ENCODE measurements at places on chromosomes 13 and 19.

DNA sequence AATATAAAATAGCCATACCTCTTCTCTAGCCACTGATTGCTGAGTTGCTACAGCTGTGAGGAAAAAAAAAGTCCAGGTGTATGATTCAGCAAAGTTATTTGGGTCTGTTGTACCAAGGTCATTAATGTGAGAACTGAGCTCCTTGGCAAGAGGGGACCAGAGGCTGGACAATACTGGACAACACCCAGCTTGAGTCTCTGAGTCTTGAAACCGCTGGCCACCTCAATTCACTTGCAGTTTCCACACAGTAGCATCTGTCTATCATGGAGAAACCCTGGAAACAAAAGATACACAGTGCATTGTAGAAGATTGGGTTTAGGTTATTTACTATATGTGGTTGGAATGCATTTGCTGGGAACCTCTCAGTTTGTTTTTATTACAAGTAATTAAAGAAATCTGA, 60.4 kb downstream of the WDFY2 start:
- no peak for DNase-seq

DNA sequence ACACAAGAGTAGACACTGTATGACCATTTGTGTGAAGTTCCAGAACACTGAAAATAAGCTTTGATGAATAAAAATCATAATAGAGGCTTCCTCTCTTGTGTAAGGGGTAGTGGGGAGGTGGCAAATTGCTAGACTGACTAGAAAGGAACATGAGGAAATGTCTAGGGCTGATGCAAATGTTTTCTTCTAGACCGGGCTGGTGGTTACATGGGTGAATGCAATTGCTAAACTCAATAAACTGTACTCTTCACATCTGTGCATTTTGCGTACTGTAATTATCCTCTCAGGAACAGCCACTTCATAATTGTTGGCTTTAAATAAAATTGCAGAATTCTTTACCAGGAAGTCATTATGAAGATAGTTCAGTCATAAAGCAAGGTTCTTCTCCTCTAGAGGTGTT, 5.2 kb upstream of the KBTBD7 start:
- no peak for DNase-seq

DNA sequence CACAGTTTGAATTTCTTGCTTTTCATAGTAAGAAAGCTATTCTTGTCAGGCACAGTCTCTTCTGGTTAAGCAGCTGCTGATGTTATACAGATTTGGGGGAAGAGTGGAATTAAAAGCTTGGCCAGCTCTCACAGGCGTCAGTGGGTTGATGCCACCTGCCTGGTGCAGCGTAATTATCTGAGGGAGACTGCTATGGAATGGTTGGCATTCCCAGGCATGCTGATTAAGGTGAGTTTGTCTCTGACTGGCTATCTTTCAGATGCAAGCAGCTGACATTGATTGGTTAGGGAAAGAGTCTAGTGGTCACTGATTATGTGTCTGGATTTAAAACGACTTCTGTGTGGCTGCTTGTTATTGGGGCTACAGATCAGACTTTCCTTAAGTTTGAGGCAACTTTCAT, 948.4 kb downstream of the UQCRFS1 start:
- DNase-seq: no peak

DNA sequence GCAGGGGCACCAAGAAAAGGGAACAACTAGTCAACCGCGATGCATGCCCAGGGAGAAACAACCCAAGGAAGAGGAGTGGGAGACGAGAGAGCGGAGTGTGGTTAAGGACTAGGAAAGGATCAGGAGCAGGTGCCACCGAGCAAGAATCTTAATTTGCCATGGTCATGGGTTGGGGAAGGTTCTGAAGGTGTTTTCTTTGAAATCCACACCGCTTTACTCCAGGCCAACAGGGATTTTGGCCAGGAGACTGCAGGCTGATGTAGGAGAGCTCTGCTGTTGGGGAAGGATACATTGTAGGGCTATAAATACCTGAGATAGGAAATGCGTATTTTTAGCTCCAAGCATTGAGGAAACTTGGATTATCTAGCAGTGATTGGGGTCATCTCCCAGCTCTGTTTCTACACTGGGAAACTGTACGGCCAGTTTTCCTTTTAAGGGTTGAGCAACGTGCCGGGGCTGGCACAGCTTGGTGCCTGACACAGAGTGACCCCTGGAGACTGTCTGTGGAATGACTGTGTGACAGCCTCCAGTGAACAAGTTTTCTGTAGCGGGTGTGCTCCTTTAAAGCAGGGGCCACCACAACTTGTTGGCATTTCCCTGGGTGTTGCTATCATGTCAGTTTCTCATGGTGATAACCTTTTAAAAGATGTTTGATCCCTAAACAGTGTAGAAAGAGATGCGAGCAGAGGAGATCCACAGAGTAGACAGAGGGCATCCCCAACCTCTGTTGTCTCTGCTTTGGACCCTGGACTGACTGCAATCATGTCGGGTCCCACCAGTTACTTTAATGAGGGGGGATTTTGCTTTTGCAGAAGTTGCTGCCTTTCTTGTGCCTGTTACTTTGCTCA, 34.3 kb downstream of the ZNF536 start:
- no peak for DNase-seq

DNA sequence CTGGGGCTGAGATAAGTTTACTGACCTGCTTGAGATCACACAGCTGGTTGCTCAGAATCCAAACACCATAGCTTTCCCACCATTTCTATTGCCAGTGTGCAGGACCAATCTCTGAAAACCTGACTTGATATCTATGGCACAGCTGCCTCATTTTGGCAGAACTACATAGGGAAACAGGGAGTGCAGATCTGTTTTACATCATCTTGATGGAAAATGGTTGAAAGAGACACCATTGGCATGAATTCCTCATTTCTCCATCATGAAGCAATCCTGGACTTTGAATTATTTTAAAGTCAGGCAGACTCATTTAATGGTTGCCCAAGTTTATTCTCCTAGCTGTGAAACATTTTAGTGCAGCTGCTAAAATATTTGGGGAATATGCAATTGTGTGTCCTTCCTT, 1628.2 kb upstream of the SLC10A2 start:
- no peak for DNase-seq

DNA sequence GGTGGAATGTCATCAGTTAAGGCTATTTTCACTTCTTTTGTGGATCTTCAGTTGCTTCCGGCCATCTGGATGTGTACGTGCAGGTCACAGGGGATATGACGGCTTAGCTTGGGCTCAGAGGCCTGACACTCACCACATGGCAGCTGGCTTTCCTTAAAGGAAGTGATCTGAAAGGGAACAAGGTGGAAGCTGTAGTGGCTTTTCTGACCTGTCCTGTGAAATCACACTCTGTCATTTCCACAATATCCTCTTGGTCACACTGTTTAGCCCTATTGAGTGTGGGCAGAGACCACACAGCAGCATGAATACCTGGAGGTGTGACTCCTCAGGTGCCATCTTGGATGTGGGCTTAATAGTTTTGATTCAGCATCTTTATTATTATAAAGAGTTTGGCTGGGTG, 4.5 kb upstream of the BAX start:
- no peak for DNase-seq

- DNase-seq: no peak
These were observed 767.7 kb downstream of the PCDH17 start for GRCh38 chr13:58399263-58399662.

- no peak for DNase-seq
These were observed 493 bp downstream of the YIPF2 start for GRCh38 chr19:10927730-10928562.

- DNase-seq: no peak
These were observed 1346.0 kb upstream of the SPRY2 start for GRCh38 chr13:81686877-81687276.

DNA sequence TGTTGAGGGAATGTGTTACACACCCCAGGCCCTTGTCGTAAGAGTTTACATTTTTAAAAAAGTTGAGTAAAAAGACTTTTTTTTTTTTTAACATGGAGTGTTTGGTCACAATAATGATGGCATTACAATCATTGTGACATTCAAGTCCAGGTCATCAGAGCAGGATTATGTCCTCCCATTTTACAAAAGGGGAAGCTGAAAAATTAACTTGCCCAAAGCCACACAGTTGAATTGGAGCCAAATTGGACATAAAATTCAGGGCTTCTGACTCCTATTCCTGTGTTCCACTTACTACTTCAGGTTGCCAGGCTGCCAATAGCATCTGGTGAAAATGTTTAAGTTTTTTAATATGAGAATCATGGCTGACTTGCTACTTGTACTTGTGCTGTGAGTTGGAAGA, 49.3 kb downstream of the DLEU7 start:
- DNase-seq: no peak

DNA sequence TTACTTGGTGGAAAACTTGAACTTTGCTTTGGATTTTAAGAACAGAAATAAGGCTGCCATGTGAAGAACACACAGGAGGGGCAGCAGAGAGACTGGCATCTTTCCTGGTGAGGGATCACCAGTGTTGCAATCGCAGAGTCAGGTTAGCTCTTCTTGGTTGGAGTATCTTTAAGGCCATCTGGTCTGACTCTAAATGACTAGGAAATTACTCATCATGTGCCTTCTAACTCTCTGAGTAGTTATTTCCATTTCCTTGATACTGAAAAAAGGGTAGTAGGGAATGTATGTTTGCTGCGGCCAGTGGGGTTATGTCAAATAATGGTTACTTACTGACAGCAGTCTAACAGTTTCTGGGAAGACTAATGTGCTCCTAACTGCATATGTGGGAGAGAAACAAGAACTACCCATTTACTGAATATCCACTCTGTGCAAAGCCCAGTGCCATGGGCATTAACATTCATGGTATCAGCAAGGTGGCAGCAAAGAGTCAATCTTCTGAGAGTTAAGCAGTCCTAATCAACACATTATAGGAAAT, 122.1 kb downstream of the COG6 start:
- peak; percentile 22 for DNase-seq

DNA sequence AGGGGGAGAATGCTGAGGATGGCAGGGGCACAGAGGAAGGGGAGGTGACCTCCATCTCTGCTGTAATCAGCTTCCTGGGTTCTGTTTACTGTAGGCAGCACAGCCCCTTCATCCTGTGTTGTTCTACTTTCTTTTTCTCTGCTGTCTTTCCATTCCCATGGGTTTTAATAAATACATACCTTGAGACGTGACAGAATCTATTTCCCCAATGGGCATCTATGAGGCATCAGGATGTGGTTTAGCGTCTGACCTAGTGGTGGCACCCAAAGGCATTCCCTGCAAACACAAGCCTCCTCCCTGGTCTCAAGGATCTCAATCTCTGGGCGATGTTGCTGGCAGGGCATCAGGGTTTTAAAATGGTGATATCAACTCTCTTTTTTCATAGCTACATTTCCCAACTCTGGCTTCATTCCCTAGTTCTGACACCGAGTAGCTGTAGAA, 60.8 kb downstream of the ALOX5AP start:
- no peak for DNase-seq

DNA sequence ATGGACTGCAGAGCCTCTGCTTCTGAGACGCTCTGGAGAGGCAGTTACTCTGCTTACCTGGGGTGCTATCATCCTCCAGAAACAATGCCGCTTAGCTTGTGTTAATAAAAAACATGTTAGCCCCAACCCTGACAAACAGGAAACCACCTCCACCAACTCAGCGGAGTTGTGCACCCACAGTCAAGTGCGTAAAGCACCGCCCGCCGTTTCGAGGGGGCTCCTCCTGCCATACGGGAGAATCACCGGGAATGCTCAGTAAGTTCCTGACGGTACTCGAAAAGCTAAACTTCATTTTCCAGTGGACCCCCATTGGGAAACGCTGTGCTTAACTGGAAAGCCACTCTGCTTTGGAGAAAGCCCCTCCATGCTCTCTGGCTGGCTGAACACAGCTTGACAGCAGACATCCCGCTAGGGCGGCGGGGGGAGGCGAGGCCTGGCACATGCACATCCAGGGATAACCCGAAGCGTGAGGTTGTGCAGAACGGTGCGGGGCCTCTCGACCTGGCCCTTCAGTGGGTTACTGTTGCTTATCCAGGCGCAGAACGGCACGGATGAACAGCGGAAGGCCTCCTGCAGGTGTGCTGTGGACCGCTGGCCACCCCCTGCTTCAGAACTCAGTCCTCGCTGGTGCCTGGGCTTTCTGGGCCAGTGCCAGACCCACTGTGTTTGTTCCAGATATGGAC, 17.1 kb downstream of the GAS6 start:
- DNase-seq: no peak
